Subcutaneous adipose tissue (tissue), 4 donors: ENCODE measurements at places on chromosomes 12 and 14. TPM values are rescaled to one million over a fixed set of nuclear protein-coding genes. Genes with fewer than 3 reads are reported as not detected.

Gene OR6C74
- total RNA-seq = not detected

Gene INSM2
- not detected for total RNA-seq

Gene SLC39A5
- total RNA-seq = not detected

Gene RFX4
- 0.38 TPM for total RNA-seq

Gene PRB3
- not detected for total RNA-seq

Gene SERPINA4
- total RNA-seq = not detected

Gene PIWIL1
- not detected for total RNA-seq

Gene TTLL5
- 24.2 TPM for total RNA-seq

Gene PAX9
- total RNA-seq = not detected

Gene DYRK2
- total RNA-seq = 17.8 TPM

Gene EID3
- total RNA-seq = 10.7 TPM

Gene SLC6A13
- not detected for total RNA-seq

Gene CNTN1
- total RNA-seq = 1.1 TPM

Gene TRIM9
- 2.6 TPM for total RNA-seq

Gene SIX1
- 14.5 TPM for total RNA-seq

Gene FOXJ2
- 13.5 TPM for total RNA-seq

Gene KRT77
- total RNA-seq = not detected

Gene SIX6
- not detected for total RNA-seq

Gene NRL
- total RNA-seq = 1.1 TPM

Gene TEX52
- not detected for total RNA-seq

Gene MMP14
- 284 TPM for total RNA-seq

Gene KERA
- total RNA-seq = not detected

Gene STXBP6
- 10.8 TPM for total RNA-seq

Gene RPL10L
- total RNA-seq = not detected

Gene MFAP5
- total RNA-seq = 168 TPM

Gene TPH2
- not detected for total RNA-seq

Gene GRIN2B
- total RNA-seq = 2.0 TPM

Gene APOF
- total RNA-seq = not detected

Gene SLC7A7
- 62.1 TPM for total RNA-seq

Gene BRMS1L
- 5.1 TPM for total RNA-seq

Gene EFS
- 8.5 TPM for total RNA-seq

Gene DAO
- not detected for total RNA-seq

Gene CACNA2D4
- 29.1 TPM for total RNA-seq

Gene NOPCHAP1
- total RNA-seq = 4.7 TPM
